Activated CD4-positive, alpha-beta T cell treated with anti-CD3 and anti-CD28 coated beads, Interleukin-2, amount 10 ng/mL, durations not matched to agents 24 days and 14 days (primary cell): ENCODE measurements at places on chromosomes 3 and 15. TPM values are rescaled to one million over a fixed set of nuclear protein-coding genes. Genes with fewer than 3 reads are reported as not detected.

- DNase-seq: no peak
- H3K4me3 ChIP-seq: no peak overlapping the region
- no peaks in the 10 kb centered on the region for H3K4me1 ChIP-seq
- no peaks in the 10 kb centered on the region for H3K36me3 ChIP-seq
Observed at GRCh38 chr3:6282918-6283317, 578.0 kb upstream of the GRM7 start.

GRCh38 chr15:54322341-54322740, 344.1 kb downstream of the UNC13C start:
- no peak for DNase-seq
- H3K4me3 ChIP-seq: no peak overlapping the region
- H3K27me3 ChIP-seq: no peaks in the 10 kb centered on the region
- H3K36me3 ChIP-seq: no peaks in the 10 kb centered on the region
- H3K4me1 ChIP-seq: no peaks in the 10 kb centered on the region
- no peak overlapping the region for H3K27ac ChIP-seq

GRCh38 chr3:120196812-120197211, 88.2 kb downstream of the GPR156 start:
- DNase-seq: no peak
- no peaks in the 10 kb centered on the region for H3K36me3 ChIP-seq
- H3K27ac ChIP-seq: no peak overlapping the region
- peaks cover 4% of the 10 kb centered on the region for H3K27me3 ChIP-seq

Gene PARP6
- total RNA-seq: 69.7 and 78.6 TPM in 2 replicates

Gene NR2F2
- not detected in 2 replicates for total RNA-seq

DNA sequence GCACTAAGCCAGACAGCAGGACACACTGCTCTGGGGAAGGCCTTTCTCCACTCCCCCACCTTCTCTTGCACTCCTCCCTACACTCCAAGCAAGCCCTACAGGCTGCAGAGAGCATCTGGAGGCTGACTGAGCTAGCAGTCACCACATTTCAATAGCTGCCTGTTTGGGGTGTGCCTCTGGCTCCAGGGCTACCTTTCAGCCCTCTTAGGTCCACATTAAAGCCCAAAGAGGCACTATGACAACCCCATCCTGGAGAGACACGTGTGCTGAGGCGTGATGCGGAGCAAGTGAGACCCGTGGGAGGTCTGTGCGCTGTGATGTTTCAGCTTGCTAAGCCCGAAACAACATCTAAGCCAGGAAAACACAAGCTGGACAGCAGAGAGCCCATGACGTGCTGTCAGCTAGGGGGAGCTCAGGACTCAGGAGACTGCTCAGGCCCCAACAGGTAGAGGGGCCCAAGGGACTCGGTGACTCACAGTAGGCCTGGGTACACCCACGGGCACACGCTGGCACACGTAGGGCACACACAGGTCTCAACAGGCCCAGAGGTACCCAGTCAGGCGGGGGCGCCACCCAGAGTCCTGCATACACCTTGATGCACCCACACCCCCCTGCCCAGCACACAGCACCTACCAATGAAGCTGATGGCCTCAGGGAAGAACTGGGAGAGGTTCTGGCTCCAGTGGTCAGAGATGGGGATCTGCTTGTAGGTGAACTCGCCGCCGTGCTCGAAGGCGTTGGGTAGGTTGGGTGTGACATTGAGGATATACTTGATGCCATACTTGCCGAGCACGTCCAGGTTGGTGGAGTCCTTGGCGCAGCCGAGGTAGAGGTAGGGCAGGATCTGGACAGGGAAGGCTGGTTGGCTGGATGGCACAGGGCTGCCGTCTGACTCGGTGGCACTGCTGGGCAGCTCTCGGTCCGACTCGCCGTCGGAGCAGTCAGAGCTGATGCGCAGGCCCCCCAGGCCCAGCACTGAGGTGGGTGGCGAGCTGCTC, 2.8 kb downstream of the DUSP7 start:
- peak; percentile 80 for DNase-seq
- peak overlapping the region; percentile 91 for H3K4me3 ChIP-seq
- peak overlapping the region; percentile 93 for H3K27ac ChIP-seq
- H3K36me3 ChIP-seq: peaks cover 44% of the 10 kb centered on the region

Gene DUOXA2
- not detected in 2 replicates for total RNA-seq

DNA sequence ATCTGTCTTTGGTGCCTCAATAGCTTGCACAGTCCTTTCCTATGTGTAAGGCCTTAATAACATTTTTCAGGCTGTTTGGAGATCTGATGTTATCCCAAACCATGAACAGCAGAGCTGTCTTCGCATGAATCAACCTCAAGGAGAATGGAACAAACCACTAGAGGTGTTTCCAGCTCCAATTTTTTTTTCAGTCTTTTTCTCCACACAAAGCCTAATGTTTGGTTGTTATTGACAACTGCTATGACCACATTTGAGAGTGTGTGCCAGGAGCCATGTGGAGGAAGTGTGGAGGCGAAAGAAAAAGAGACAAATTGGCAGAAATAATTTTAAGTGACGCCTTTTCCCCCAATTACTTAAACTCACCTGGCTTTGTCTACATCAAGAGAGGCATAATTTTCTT, 38.7 kb downstream of the RTP4 start:
- no peaks in the 10 kb centered on the region for H3K4me1 ChIP-seq
- no peak for DNase-seq
- H3K4me3 ChIP-seq: no peak overlapping the region
- H3K36me3 ChIP-seq: no peaks in the 10 kb centered on the region

Gene BNC1
- not detected in 2 replicates for total RNA-seq

Gene CSPG4
- total RNA-seq: not detected in 2 replicates
